ENCODE measurements at places on chromosomes 2 and 18.

DNA sequence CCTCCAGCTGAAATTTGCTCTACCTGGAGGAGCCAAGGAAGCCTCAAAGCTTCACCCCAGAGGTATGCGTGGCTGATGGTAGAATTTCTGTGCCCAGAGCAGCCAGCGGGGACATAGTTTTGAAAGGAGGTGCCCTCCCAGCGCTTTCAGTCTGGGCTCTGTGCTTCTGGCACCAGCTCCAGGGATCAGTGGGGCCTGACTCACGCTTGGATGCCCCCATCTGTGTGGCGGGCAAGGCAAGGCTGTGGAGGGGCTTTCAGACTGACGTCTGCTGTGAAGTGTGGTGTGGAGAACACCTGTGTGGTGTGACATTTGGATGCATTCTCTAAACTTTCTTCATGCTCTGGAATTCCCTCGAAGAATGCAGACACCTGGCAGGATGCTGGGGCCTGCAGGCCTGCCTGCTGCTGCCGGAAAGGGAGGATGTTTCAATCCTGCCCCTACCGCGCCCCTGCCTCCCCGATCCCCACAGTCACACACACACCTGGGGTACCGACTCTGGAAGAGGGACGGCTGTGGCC, 84.1 kb downstream of the CTIF start:
- DNase-seq: no peak

DNA sequence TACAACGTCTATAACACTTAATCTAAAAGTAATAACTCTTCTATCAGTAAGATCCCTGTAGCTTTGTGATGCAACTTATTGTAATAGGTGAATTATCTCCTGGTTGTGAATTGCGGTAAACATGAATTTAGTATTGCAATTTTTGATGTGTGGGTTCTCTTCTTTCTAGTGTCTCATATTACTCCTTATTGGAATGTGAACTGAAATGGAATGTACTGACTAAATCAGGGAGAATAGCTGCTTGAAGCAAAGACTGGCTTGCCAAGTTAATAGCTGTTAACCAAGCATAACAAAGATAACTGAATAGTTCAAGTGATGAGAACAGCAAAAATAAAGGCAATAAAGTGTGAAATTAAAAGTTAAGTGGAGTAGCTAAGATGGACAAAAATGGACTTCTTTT, 60.5 kb upstream of the TFPI start:
- no peak for DNase-seq

- no peak for DNase-seq
Observed at GRCh38 chr2:181680937-181681811, 857 bp upstream of the NEUROD1 start.

DNA sequence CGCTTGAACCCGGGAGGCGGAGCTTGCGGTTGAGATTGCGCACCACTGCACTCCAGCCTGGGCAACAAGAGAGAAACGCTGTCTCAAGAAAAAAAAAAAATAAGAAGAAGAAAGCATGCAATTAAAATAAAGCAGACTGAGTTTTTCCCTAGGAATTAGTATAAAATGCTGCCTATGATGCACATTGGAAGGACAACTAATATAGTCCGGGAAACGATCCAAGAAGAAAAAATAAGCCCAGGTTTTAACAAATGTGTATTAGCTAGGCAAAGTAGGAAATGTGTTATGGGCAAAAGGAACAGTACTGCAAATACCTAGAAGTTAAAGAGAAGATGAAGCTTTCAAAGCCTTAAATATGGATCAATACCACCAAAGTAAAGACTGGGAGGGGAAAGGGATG, 64.0 kb downstream of the SPIRE1 start:
- no peak for DNase-seq

DNA sequence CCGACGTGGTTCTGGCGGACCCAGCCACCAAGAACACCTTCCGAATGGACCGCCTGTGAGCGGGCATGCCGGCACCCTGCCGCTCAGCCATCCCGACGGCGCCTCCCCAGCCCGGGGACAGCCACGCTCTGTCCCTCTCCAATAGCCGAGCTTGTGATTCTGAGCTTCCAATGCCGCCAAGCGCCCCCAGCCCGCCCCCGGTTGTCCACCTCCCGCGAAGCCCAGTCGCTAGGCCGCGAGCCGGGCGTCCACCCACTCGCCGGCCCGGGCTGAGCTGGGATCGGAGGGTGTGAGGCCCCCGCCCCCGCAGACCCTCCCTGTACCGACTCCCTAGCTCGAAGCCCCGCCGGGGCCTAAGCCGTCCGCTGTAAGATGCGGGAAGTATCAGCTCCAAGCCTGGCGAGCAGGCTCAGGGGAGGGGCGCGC, 1195.1 kb upstream of the CHAC2 start:
- DNase-seq: no peak

- no peak for DNase-seq
Observed at GRCh38 chr2:218569661-218570500, 1.2 kb downstream of the CNOT9 start.

Measured in stimulated activated CD8-positive, alpha-beta memory T cell treated with anti-CD3 and anti-CD28 coated beads, Interleukin-4, amount 100 ng/mL, for 1 hour (primary cell).